ENCODE measurements at places on chromosomes 12 and 14.

DNA sequence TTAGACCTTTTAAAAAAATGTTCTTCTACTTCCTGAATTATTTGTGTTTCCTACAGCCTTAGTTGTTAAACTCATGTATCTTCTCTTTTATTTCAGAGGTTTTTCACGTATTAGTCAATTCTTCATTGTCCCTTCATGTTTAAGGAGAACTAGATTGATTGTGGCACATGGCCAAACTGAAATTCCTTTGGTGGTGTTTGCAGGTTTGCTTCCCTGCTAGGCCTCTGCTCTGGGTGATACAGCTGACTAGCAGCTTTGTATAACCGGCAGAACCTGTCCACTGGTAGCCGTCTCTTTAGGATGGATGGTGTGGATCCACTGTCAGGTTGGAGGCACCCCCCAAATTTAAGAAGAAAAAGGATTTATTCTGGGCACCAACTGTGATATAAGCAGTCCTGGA is 262.1 kb downstream of the FBXL14 start:
- DNase-seq: no peak

GRCh38 chr14:105141486-105142281 is 26.9 kb downstream of the JAG2 start:
- DNase-seq: no peak

- no peak for DNase-seq
Measured at GRCh38 chr14:74904635-74905503, 18.2 kb downstream of the RPS6KL1 start.

DNA sequence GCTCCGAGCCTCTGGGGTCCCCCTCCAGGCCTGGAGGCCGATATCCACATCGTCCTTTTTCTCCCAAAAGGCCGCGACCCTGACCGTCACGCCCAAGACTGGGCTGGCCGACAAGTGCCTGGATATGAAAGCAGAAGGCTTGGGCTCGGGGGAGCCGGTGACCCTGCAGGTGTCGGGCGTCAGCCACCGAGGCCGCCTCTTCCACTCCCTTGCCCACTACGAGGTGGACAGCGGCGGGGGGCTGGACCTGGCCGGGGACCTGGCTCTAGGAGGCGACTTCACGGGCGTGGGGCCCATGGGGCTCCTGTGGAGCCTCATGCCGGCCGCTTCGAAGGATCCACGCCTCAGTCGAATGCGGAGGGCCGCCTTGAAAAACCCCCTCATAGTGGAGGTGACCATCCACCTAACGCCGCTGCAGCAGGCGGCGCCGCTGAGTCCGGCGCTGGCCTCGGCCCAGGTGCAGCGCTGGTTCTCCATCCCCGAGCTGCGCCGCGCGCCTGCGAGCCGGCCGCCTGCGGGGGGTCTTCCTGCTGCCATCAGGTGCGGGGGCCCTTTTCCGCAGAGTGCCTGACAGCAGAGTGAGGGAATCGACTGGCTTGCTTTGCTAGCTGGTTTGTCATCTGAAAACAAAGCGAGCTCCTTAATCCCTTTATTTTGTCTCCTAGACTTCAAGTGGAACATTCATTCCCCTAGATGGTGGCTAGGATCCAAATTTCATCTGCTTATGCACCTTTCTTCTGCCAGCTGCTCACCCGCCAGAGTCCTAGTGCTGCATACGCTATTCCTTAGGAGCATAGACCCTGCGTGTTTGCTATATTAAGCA is 10.6 kb upstream of the DNAL1 start:
- DNase-seq: no peak

- peak; percentile 73 for DNase-seq
Measured at GRCh38 chr14:61153431-61153830, 127.7 kb downstream of the TMEM30B start.

- DNase-seq: no peak
Measured at GRCh38 chr12:3271639-3272038, 194.5 kb downstream of the TSPAN9 start.

- DNase-seq: no peak
Measured at GRCh38 chr12:12836571-12836970, 23.4 kb downstream of the DDX47 start.

GRCh38 chr14:38663382-38663781 is 407.5 kb upstream of the CLEC14A start:
- no peak for DNase-seq

GRCh38 chr12:116808113-116809105 is 70.3 kb downstream of the RNFT2 start:
- no peak for DNase-seq

DNA sequence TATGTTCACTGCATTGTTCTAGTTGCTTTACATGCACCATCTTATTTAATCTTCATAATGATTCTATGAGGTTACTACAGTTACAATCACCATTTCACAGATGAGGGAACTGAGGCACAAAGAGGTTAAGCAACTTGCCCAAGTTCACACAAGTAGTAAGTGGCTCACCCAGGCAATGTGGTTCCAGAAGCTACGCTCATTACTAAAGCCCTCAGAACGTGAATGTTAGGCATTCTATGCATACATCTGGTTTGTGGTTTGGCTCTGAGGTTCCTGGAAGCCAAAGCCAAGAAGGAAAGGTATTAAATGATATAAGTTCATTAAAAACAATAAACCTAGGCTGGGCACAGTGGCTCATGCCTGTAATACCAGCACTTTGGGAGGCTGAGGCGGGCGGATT is 14.4 kb upstream of the VRTN start:
- no peak for DNase-seq

GRCh38 chr14:53619691-53620231 is 336.9 kb downstream of the BMP4 start:
- no peak for DNase-seq

DNA sequence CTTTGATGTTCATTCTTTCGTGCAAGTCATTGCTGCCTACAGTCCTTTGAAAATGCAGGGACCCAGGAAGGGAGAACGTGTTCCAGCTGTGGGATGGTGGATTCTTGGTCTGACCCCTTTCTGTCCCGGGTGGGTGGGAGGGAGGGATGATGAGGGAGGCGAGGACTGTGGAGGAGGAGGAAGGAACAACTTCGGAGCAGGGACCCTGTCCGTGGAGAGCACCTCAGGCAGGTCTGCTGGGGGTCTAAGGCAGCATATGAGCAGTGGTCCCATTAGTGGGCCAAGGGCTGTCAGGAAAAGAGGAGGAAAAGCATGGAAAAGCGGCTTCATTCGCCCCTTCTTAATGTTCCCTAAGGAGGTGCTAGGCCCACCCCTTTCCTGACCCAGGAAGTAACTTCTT is 36.0 kb downstream of the CACNA2D4 start:
- no peak for DNase-seq

DNA sequence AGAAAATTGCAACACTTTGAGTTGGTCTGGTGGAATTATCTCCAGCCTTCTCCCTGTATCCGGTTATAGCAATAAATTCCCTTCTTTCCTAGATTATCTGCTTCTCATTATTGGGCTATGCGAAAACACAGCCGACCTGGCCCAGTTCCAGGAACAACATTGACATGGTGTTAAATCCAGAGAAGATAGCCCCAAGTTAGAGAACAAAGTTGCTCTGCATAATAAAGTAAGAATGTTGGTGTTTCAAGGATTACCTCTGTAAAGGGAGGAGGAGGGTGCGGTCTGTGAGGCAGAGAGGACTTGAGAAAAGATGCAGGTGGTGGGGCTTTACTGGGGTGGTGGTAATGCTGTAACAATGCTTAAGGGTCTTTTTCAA is 12.1 kb downstream of the TCL1A start:
- DNase-seq: no peak

GRCh38 chr14:76697246-76697905 is 63.9 kb upstream of the VASH1 start:
- DNase-seq: no peak

- DNase-seq: no peak
Measured at GRCh38 chr14:105527826-105528585, 1.6 kb downstream of the TMEM121 start.

DNA sequence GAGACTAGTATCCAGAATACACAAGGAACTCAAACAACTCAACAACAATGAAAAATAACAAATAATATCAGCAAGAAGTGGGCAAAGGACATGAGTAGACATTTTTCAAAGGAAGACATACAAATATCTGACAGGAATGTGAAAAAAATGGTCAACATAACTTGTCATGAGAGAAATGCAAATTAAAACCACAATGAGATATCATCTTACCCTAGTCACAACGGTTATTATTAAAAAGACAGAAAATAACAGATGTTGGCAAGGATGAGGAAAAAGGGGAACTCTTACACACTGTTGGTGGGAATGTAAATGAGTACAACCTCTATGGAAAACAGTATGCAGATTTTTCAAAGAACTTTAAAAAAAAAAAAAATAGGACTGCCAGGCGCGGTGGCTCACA is 20.4 kb downstream of the VWF start:
- no peak for DNase-seq

- no peak for DNase-seq
Measured at GRCh38 chr14:82046512-82047226, 513.0 kb upstream of the SEL1L start.

- DNase-seq: no peak
Measured at GRCh38 chr14:95071649-95072280, 85.6 kb downstream of the DICER1 start.

- DNase-seq: no peak
Measured at GRCh38 chr12:81874586-81874985, 115.4 kb upstream of the PPFIA2 start.

- DNase-seq: no peak
Measured at GRCh38 chr14:77131871-77132486, 9.6 kb downstream of the ZDHHC22 start.

GRCh38 chr12:131869871-131870418 is 24.5 kb upstream of the ULK1 start:
- DNase-seq: no peak

GRCh38 chr12:1634590-1635191 is 5.7 kb downstream of the WNT5B start:
- DNase-seq: no peak

GRCh38 chr12:83864054-83864453 is 1048.5 kb downstream of the SLC6A15 start:
- no peak for DNase-seq

DNA sequence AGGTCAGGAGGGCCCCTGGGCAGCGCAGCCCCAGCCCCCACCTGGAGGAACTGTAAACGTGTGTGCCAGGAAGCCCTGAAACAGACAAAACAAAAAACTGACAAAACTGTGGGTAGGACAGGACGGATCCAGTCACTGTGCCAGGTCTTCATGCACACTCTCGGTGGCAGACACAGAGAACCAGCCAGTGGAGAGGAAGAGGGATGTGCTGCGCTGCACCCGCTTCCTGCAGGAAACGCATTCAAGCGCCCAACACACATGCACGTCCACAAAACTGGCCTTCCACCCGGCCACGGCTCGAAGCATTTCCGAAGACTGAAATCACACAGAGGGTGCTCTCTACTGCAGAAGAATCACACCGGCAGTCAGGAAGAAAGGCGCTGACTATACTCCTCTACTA is 16.9 kb downstream of the BRF1 start:
- DNase-seq: no peak

- DNase-seq: no peak
Measured at GRCh38 chr12:98402091-98402490, 113.3 kb upstream of the TMPO start.

DNA sequence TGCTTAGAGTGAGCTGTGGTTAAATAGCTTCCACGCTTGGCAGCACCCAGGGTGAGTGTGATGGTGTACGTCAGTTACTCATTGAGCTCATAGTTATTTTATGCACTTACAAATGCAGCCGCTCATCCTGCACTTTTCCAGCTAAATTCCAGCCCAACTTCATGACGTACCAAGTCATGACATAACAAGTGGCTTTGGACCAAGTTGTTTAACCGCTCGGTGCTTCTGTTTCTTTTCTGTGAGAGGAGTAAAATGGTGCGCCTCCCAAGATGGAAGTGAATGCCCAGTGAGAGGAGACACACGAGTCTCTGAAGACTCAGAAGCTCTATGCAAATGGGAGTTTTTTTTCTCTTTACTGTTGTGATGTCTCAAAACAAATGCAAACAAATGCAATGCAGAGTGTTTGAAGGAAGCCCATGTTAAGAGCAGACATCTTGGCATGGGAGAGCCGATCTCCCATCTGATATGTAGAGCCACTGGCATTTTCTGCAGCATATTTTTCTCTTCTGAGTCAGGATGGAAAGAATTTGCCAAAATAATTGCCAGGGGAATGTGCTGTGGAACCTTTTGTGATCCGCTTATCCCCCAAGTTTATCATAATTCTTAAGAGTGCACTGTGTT is 72.2 kb downstream of the FBXW8 start:
- no peak for DNase-seq

DNA sequence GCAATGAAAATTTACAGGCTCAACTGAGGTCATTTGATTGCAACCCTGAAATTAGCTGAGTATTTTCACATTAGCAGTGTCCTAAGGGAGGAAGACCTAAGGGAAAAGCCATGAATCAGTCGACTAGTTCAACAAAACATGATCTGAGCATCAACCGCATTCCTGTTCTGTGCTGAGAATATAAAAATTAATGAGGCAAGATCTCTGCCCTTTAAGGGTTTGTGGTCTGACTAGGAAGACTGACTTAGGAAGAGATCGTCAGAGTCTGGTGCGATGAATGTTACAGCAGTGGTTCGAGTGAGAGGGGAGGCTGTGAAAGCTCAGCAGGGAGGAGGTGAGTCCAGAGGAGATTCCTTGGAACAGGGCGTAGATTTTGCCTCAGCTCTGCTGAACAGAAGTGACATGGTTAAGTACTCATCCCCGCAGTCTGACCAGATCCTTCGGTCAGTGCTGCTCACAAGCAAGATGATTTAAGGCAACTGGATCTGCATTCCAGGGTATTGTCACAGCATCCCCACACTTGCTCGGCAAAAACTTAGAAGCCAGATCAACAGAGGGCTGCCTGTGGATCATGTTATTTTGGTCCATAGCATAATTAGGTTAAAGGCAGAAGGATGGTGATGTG is 49.6 kb downstream of the BMAL2 start:
- no peak for DNase-seq

DNA sequence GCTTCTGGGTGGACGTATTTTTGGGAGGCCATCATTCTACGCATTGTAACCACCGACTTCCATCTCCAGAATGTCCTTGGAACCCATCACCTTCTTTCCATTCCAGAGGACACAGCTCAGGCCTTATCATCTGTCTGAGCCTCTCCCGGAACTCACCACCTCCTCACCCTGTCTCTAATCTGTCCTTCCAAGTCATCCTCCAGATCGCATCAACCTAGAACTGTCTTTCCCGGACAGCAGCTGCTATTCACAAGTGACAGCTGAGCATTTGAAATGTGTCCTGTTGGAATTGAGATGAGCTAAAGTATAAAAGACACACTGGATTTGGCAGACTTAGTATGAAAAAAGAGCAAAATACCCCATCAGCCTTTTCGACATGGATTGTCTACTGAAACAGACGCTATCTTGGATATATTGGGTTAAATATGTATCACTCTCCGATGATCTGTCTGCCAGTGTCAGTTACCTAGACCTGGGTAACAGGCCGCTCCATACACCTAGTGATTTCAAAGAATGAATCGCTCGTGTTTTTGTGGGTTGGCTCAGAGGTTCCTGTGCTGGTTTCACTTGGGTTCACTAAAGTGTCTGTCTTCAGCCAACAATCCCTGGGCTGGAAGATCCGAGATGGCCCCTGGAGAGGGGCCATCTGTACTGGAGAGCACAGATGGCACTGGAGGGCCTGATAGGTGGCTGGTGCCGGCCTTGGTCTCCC is 104.4 kb upstream of the RFLNA start:
- DNase-seq: no peak

- no peak for DNase-seq
Measured at GRCh38 chr12:84661786-84662185, 250.8 kb downstream of the SLC6A15 start.

- no peak for DNase-seq
Measured at GRCh38 chr12:31759632-31760459, 31.0 kb upstream of the AMN1 start.

Data from brain pericyte (primary cell).